ENCODE measurements at places on chromosomes 2 and 18.
A peak's percentile ranks its signal among the peaks of the same experiment; 100 is the strongest.

- DNase-seq, result no peak
These were observed 25.4 kb downstream of the PTGR3 start for GRCh38 chr18:75183524-75183923.

- DNase-seq, result peak; percentile 70
These were observed 41.8 kb upstream of the TMEM178A start for GRCh38 chr2:39623917-39624316.

DNA sequence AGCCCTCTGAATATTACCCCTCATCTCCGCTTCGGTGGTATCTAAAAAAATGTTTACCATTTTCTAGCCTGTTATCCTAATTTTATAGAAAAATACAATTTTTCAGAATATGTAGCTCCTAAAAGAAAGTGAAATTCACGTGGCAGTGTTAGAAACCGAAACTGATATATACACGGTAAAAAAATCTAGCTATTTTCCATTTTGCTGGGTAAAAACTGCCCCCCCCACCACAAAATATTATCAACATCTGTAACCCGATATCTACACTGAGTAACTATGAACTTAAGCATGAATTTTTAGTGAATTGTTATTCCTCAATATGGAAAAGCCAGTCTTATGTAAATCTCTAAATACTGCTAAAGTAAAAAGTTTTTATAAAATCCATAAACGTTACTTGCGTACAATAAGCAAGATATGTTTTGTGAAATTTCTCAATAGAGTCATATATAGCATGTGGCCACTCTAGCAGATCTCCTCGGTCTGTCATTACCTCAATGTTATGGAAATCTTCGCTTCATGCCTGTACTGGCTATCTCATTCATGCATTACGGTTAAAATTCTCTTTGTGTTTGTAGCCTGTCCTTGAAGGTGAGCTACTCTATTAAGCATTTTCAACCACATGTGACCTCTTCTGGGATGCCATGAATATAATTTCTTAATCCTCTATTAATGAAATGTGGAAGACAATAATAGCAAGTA, 524.2 kb downstream of the TRIB2 start:
- no peak for DNase-seq

- no peak for DNase-seq
These were observed 30.1 kb upstream of the CEP68 start for GRCh38 chr2:65026154-65026553.

DNA sequence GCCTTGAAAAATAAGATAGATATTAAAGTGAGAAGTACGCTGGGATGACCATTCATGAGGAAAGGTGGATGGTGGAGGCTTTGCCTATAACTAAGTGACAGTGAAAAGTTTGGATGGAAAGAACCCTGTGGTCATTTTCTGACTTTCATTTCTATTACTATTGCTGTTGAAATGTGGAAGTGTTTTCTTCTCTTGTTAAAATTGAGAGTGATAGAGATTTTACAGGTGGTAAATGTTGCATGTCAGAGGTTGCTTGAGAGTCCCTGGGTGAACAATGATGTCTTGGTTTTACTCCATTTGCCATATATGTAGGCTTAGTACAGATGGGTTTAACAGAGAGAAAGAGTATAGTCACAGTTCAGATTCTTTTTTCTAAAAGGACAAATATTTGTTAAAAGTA, 18.4 kb downstream of the NCOA1 start:
- no peak for DNase-seq

GRCh38 chr2:147913701-147914480, 69.1 kb downstream of the ACVR2A start:
- no peak for DNase-seq
